NCI-H1436 treated with DMSO at 0.1 percent for 48 hours (cell line): ENCODE measurements at places on chromosomes 1 and 21.

- DNase-seq, result no peak
Measured at GRCh38 chr1:234398849-234399381, 25.7 kb downstream of the COA6 start.

DNA sequence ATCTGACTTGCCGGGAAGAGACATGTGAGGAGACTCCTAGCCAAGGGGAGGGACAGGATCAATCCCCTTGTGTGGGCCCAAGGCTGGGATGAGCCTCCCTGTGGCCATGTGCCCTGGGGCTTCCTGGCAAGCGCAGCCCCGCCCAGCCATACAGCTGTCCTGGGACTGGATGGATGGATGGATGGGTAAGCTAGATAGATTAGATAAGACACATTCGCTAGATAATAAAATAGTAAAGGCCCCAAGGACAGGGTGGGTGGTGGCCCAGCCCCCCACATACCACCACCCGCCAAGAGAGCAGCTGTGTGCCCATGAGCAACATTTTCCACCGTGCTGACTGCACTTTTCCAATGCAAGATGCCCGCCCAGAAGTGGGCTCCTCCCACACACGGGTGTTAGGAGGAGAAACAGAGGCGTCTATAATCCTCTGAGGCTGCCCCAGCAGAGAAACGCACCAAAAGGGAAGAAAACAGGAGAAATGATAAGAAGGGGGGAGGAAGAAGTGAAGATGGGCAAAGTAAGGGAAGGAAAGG, 25.1 kb downstream of the ZBTB17 start:
- no peak for DNase-seq

- no peak for DNase-seq
Measured at GRCh38 chr1:109620401-109620791, 759 bp downstream of the AMPD2 start.

DNA sequence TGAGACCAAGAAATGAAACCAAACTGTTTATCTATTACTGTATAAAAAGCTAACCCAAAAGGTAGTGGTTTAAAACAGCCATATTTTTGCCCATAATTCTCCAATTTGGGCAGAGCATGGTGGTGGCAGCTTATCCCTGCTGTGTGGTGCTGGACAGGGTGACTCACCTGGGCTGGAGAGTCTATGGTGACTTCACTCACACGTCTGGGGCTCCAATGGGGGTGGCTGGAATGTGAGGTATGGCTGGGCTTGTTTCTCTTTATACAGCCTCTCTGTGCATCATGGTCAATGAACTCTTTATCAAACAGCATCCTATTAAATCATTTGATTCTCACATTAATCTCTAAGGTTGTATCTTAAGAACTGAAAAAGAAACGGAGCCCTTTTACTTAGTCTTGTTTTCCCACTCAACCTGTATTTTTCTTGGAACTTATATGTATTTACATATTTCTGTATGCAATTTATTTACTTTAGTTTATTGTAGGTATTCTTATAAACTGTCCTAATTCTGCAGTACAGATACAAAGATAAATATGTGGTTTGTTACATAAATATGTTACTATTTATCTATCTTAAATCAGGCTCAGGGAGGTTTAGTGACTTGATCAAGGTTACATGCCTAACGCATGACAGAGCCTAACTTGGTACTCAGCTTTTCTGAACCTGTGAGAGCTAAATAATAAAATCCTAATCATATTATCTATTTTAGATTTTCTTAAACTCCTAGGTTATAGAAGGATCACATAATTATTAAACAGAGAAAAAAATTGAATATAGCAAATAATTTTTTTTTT, 37.5 kb upstream of the WLS start:
- DNase-seq, result no peak

DNA sequence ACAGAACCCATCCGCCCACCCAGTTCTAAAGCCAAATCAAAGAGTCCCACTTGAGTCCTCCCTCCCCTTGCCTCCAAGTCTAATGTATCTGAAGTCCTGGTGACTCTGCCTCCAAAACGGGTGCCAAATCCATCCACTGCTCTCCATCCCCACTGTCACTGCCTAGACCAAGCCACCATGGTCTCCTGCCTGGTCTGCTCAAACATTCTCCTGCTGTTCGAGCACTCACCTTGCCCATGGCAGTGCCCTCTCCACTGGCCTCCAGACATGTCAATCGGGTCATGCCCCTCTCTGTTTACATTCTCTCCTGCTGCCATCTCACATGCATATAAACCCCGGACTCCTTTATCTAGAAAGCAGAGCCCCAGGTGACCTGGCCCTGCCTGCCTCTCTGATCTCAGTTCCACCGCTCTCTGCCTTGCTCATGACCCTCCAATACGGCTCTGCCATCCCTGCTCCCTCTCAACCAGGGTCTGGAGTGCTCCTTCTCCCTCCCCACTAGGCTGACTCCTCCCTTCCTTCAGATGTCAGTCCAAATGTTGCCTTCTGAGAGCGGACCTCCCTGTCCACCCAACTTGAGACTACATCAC, 32.1 kb upstream of the MX1 start:
- DNase-seq, result no peak

DNA sequence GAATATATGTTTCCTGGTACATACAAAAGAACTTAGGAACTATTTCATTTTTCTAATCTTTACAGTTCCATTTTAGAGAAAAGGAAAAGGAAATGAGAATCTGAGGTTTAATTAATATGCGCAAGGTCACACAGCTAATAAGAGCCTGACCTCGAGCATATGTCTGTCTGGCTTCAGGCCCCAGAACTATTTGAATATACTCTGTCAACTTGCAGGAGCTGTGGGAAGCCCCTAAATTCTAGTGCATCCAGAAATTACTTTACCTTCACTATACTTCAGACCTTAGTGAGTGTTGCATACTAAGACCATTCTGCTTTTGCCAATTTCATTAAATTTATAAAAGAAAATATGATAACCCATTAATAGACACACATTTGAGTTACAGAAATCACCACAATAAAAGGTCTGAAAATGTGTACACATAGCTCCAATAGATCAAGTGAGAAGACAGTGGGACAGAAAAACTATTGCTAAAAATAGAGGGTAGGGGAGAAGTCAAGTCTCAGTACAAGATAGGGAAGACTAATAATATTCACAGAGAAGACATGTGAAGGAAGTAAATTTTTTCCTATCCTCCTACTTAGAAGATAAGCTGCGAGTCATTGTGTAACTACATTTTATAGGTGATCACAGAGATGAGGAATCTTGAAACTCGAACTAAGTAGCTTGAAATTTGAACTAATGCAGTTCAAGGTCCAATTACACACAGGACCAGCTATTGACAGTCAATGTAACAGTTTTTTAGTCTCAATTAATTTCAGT, 3.8 kb downstream of the RGS13 start:
- no peak for DNase-seq

DNA sequence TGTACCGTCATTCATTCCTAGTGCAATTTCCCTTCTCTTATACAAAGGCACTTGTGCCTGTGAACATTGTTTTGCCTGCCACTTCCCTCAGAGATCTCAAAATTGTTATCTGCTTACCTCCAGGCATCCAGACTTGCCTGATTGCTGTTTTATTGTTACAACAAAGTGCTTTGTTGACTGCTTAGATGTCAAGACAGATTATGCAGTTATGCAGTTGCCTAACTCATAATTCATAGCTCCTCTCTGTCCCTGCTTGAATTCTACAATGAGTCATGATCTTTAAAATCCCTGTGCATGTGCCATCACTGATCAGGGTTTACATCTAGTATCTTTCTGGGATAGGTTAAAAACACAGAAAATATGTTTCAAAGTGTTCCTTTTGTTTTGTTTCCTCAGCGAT, 24.5 kb downstream of the CXADR start:
- no peak for DNase-seq

DNA sequence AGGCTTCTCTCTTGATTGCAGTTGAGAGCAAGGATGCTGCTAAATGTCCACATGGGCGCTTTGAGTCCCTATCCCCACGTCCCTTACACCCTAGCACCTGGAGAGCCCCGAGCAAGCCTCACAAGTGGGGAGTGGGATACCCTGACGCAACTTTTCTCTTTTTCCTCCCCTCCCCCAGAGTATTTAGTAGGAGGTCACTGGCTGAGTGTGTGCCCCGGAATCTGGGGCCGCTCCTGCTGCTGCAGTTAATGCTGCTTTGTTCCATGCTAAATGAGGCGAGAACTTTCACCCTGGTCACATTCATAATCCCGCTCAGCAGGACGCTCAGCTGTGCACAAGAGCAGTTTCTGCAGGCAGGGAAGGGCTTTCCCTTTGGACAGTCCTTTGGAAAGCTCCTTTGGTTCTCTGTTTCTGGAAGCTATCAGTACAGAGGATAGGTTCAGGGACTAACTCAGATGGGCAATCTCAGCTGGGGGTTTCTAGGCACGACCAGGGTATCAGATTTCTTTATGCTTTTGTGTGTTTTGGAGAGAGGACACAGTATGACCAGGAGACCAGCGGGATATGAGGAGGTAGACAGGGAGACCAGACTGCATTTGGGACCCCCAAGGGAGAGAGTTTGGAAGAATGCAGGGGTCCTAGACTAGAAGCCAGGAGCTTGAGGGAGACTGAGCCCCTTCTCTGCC, 75.9 kb downstream of the NOS1AP start:
- no peak for DNase-seq

DNA sequence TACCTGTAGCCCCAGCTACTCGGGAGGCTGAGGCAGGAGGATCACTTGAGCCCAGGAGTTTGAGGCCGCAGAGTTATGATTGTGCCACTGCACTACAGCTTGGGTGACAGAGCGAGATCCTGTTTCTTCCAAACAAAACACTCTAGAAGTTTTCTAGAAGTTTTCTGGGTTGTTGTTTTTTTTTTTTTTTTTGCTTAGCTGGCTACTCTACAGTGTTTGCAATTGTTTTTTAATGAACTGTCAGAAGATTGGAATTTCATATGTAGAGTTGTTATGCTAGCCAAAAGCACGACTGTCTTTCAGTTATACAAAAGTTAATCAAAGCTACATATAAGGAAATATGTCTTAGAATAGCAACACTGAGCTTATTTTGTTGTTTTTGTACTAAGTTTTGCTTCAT, 30.9 kb upstream of the NEXN start:
- no peak for DNase-seq

- no peak for DNase-seq
Measured at GRCh38 chr1:108592030-108592759, 32.3 kb downstream of the EEIG2 start.

DNA sequence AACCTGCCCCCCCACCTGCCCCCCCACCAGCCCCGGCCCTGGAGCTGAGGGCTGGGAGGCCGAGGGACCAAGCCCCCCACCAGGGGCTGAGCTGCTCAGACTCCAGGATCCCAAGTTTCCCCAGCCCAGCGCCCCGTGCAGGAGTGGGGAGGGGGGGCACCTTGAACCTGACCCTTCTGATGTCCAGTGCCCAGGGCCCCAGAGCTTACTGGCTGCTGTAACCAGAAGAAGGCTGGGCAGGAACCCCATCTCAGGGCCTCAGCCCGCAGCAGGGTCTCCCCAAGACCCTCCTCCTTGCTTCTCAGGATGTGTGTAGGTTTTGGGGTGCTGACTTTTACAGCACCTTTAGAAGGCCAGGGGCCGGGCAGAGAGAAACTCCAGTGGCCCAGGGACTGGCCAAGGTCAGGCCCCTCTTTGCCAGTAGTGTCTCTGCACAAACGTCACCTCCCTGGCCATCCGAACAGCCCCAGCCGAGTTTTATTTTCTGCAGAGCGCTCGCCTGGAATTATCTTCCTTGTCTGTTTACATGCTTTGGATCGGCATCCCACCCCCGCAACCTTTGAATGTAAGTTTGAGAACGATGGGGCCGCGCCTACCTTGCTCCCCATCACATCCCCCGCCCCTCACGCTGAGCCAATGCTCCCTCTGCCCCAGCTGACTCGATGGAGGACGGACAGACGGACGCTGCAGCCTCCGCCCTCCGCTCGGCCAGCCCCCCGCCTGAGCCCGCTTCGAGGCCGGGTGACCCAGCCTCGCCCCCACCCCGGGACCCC, 70.1 kb upstream of the CASZ1 start:
- no peak for DNase-seq

GRCh38 chr1:160459056-160459455, 58.7 kb downstream of the VANGL2 start:
- DNase-seq, result no peak

DNA sequence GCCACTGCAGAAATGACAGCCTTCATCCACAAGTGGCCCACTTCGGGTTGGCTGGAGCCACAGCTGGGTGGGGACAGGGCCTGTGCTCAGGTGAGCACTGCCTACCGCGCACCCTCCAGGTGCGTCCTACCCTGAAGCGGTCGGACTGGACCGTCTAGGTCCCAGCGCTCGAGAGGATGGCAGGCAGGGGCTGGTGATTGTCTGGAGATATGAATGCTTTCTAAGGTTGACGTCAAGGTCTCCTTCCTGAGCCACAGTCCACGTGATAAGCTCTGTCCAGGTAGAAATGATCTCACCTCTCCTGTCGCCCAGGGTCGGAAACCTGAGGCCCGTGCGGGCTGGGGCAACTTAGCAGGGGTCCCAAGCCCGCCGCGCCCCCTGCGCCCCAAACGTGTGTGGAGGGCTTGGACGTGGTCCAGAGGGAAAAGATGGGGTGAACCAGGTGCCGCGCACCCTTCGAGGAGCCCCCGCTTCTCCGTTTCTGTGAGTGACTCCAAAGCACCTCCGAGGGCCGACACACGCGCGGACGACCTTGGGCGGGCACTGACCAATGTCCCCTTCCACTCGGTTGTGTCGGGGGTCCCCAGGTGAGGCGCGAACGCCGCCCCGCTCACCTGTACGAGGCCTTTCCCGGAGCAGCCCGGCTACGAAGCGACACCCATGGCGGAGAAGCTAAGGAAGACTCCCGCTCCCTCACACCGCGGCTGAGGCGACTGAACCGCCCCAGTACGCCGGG, 853 bp upstream of the DOP1B start:
- DNase-seq, result no peak

GRCh38 chr1:157439302-157439954, 112.9 kb downstream of the FCRL5 start:
- DNase-seq, result no peak

GRCh38 chr1:209187589-209187988, 395.9 kb upstream of the CAMK1G start:
- DNase-seq, result no peak

- DNase-seq, result no peak
Measured at GRCh38 chr1:61523893-61524605, 200.9 kb downstream of the TM2D1 start.

DNA sequence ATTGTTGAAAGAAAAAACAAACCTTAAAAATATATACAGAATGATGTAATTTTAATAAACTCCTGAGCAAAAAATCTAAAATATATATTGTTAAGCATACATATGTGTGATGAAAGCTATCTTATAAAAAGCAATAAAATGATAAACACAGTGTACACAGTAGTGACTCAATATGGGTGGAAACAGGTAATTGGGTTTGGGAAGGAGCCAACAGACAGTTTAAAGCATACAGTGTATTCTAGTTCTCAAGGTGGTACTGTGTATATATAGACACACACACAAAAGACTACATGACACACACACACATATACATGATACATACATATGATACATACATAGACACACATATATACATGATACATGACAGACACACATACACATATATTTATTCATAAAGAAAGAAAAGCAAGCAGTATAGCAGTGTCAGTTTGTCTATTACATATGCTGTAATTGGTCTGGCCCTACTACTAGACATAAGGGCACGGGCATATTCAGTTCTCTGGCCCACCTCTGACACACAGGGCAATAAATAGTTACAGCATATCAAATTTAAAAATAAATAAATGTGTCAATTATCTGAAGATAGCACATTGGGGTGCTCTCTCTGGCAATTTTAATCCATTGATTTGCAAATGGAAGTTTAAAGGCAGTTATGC, 330.2 kb downstream of the S1PR1 start:
- no peak for DNase-seq
